ENCODE measurements at places on chromosomes 1 and 21.

GRCh38 chr1:18998016-18998724 lies 41.7 kb upstream of the IFFO2 start:
- no peak for DNase-seq

GRCh38 chr1:202857136-202857610 lies 31.8 kb downstream of the RABIF start:
- no peak for DNase-seq

DNA sequence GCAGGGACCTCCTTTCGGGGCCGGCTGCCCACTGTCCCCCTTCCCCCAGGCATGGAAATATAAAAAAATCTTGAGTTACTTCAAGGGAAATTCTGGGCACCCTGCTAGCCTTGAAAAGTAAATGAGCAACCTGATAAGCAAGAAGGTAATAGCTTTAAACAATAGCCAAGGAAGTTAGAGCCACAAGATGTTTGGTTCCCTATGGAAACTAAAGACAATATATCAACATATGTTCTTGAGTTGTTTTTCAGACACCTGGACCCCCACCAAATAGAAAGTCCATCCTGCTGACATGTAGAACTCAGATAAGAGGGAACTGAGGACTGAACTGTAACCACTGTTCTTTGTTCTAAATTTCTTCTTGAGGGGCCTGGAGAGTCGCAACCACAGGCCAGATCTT lies 19.3 kb upstream of the SLC35A3 start:
- DNase-seq, result no peak

GRCh38 chr1:38265293-38266196 lies 219.0 kb upstream of the POU3F1 start:
- no peak for DNase-seq

DNA sequence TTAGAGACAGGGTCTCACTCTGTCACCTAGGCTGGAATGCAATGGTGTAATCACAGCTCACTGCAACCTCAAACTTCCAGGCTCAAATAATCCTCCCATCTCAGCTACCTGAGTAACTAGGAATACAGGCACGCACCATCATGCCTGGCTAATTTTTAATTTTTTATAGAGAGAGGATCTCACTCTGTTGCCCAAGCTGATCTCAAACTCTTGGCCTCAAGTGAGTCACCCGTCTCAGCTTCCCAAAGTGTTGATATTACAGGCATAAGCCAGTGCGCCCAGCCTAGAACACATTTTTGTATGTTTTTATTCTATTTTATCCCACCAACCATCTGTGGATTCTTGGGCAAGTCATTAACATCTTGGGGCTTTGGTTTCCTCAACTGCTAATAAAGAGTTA lies 100.5 kb downstream of the AK5 start:
- no peak for DNase-seq

DNA sequence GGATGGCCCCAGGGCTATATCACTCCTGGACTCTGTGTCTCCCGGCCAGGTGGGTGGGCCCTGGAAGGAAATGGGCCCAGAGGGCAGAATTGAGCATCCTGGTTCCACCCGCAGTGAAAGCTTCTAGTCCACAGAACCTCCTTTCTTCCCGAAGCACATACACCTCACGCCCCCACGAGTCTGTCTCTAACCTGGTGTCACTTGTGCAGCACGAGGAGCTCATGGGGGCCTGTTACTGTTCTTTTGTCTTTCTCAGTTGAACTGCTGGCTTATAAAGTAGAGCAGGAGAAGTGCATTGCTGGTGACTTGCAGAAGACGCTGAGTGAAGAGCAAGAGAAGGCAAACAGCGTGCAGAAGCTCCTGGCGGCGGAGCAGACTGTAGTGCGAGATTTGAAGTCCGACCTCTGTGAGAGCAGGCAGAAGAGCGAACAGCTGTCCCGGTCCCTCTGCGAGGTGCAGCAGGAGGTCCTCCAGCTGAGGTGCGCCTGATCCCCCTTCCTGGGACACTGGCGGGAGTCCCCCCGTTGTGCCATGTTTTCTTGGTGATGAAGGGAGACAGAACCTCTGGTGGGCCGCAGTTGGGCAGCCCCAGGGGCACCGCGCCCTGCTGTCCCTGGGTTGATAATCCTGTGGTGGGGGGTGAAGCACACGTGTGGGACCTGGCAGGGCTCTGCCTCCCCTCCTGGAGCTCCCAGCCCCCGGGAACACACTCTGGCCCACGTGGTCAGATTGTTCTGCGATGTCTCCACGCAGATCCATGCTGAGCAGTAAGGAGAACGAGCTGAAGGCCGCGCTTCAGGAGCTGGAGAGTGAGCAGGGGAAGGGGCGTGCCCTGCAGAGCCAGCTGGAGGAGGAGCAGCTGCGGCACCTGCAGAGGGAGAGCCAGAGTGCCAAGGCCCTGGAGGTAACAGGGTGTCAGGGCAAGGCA lies 28.7 kb upstream of the DIP2A start:
- DNase-seq, result no peak

DNA sequence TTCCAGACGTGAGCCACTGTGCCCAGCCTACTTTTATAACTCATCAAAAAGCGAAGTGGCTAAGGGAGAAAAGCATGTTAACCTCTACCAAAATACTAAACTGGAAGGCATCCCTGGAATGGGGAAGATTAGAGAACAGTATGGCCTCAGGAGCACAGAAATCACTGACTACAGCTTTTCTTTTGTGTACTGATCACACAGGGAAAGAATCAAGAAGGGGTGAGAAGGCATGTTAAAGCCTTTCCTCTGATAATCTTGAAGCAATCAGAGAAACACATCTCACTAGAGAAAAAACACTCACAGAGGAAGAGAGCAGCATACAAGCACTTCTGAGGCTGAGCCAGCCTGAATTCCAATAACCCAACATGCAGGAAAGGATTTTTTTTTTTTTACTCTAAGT lies 10.7 kb downstream of the PCAT6 start:
- DNase-seq, result no peak

GRCh38 chr1:33327587-33328325 lies 6.9 kb upstream of the A3GALT2 start:
- DNase-seq, result no peak

GRCh38 chr21:46125846-46126301 lies 28.0 kb downstream of the COL6A2 start:
- DNase-seq, result no peak

GRCh38 chr1:163069142-163069541 lies at the start of gene RGS4:
Gene RGS4, plus strand, starts transcription at chr1:163069361. Its CDS starts 124 bp downstream, at chr1:163069485.
- peak; percentile 70 for DNase-seq

DNA sequence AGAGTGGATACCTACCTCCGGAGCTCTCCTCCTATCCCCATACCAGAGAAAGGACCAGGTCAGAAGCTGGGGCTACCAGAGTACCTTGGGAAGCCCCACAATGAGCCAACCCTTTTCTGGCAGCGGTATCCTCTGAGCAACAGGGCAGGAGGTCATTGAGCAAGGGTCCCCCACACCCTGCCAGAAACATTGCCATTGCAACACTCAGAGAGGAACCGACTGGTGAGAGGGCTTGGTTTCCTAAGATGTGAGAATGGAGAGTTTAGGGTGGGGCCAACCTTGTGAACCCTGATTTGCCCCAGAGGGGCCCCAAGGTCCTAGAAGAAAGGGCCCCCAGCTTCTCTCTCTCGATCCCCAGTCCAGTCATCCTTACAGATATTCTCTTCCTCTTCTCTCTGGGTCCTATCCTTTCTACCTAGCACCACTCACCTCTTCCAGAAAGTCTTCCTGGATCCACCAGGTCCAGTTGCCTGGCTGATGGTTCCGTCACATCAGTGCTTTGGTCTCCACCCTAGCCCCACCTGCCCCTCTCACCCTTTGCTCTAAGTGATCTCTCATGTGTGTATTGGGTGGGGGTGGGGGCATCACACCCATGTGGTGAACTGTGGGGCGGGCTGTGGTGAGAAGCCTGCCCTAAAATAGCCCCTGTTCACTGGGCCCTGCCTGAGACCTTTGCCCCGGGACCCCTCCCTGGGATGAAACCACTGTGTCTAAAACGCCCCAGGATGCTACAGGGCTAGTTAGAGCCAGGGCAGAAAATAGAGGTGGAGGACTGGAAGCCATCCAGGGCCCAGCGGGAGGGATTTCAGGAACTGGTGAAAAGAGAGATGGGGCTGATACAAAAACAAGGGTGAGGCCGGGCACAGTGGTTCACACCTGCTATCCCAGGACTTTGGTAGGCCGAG lies 8.7 kb downstream of the FGR start:
- no peak for DNase-seq
